OCI-LY7 (cell line): ENCODE measurements at places on chromosomes 16 and 17.

- no peak for DNase-seq
Measured at GRCh38 chr16:46763147-46763546, 15.0 kb upstream of the MYLK3 start.

DNA sequence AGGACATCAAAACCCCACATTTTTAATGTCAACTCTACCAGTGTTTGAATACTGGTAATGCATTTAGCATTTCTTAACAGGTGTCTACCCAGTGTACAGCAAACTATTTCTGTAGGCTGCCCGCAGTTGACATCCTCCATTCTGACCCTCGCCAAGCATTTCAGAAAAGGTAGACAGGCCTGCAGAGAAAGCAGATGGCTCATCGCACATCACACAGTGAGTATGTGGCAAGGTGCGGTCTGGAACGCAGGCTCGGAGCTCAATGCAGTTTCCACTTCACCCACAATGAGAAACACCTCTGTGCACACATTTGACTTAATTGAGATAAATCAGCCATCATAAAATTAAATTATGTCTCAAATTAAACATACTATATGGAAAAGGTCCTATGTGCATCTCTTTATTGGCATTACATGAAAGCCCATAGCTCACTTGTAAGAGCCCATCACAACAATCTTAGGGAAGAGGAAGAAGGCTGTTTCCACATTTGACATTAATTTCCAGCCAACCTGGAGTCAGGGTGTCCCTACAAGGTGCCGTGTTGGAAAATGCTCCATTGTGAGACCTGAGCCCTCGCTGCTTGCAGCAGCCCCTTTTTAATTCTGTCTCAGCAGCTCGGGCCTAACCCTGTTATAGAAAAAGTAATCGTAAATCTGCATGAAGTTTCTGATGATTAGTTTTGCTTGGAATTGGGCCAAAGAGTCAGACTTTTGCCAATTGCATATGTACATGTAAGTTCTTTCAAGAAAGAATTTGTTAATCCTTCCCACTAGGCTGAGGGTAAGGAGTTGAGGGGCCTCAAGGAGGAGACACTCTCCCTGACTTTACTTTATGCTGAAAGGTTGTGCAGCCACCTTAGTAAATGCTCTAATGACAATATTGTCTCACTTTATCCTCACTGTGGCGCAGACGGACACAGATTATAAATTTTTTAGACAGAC, 378.7 kb upstream of the DYNLRB2 start:
- no peak for DNase-seq

DNA sequence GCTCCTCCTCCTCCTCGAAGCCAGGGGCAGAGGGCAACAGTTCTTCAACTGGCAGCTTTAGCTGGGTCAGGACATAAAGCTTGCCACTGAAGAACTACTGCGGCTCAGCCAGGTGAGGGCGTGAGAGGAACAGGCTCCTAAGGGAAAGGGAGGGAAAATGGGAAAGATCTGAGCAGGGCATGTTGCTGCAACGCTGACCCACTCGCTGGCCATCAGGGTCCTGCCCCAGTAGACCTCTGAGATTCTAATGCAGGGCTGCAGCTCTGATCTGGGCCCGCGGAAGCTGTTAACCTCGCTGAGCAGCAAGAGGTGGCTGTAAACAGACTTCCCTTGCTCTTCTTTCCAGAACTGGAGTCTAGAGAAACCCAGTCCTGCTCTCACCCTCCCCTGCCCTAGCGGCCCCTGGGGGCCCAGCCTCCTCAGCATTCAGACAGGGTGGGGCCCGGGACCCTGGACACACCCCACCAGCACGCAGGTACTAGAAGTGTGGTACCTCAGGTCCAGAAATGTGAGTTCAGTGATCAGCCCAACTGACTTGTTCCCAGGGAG, 3.8 kb upstream of the TLCD2 start:
- no peak for DNase-seq

- DNase-seq: no peak
Measured at GRCh38 chr17:58315281-58315711, 13.3 kb downstream of the TSPOAP1 start.

- no peak for DNase-seq
Measured at GRCh38 chr17:34861864-34862263, 99.4 kb downstream of the CCT6B start.

DNA sequence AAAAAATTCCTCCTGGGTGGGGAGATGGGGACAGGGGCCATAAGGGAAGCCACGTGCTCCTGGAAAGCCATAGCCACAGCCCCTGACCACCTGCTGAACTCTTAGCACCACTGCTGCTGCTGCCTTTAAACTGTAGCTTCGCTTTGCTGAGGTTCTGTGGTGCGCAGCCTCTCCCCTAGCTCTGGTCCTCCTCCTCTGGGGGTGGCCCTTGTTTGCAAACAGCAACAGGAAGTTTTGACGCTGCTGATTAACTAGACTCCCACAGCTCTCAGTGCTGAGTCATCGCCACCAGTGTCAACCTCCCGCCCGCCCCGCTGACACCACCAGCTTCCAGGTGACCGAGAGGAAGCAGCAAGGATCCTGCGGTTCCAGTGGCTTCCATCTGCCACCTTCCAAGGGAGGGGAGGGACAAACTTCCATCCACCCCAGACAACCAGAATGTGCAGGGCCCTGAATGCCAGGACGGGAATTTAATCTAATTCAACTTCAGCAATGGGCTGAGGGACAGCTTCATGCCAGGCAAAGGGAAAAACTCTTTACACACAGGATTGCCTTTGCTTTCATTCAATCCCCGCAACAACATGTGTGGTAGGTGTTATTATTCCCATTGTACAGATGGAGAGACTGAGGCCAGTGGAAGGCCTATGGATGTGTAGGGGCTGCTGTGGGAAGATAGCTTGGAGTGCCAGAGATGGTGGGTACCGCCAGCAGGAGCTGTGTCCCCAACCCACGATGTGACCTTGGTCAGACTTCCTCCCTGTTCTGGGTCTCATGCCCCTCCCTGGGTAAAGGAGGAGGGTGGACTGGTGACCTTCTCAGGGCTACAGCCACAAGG, 8.1 kb upstream of the KIFC3 start:
- no peak for DNase-seq

- DNase-seq: no peak
Measured at GRCh38 chr17:7969433-7969832, 33.0 kb upstream of the GUCY2D start.

DNA sequence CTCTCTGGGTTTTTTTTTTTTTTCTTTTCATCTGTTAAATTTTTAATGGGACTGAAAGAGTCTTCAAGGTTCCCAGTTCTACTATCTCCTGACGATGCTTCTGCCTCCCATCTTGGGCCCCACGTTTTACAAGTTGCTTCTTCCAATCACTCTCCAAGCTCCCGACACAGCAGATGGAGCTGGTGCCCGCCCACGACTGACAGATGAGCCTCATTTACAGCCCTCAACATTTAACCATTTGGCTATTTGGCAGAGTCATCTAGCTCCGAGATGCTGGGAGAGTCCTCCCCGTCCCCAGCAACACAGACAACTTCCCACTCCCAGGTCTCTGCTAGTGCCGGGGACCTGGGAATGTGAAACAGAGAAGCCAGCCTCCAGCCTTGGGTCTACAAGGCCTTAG, 276.9 kb downstream of the SHISA9 start:
- no peak for DNase-seq

DNA sequence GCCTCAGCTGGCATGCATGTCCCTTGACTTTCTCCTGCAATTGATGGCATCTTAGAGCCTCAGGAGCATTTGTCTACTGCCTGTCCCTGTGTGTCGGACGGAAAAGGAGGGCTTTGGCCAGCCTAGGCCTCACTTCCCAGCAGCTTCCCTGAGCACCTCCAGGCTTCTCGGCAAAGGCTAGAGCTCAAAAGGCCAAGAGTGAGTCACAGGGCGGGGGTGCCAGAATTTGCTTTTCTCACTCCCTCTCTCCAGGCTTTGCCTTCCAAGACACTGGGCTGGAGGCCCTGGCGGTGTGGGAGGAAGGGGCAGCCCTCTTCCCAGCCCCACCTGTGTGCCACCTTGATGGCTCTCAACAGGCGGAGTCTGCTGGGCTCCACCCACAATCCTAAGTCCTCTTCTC, 107.3 kb upstream of the MAF start:
- no peak for DNase-seq

DNA sequence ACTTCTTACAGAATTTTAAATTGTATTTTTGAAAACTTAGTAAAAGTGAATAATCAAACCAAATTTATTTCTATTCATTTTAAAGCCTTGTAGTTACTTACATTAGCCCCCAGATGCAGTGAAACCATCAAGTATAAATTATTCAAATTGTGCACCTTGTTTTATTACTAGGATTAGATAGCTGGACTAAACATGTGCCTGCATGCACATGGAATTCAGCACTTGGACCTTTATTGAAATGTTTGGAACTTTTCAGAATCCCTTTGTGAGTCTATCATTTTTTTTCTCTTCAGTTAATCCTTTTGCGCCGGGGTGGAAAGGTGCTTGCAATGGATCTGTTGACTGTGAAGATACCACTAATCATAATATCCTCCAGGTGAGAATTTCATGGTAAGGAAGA, 4.7 kb downstream of the ZPBP2 start:
- no peak for DNase-seq

GRCh38 chr17:34307110-34307509, 12.1 kb upstream of the CCL8 start:
- no peak for DNase-seq

- DNase-seq: no peak
Measured at GRCh38 chr16:6068063-6068462, 970.5 kb upstream of the EEF2KMT start.

DNA sequence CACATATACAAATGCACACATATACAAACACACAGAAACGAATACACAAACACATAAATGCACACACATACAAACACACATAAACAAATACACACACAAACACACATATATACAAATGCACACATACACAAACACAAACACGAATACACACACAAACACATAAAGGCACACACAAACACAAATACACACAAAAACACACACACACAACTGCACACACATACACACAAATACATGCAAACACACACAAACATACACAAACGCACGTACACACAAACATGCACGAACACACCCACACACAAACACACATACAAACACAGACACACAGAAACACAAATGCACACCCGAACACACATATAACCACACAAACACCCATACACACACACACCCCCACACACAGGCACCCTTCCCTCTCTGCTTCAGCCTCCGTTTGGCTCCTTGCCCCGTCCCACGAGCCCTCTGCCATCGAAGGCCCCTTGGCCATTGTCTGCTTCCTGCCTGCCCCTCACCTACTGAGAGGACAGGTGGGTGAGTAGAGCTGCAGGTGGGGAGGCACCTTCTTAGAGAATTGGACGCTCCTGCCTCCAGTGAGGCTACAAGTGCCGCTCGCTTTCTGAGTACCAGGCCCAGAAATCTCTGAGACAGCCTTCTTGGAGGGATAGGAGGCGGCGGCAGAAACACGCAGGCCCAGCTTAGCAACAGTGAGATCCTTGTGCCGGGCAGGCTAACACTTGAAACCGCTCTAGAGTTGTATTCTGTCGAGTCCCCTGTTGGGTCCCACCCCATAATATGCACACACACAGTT, 331.2 kb downstream of the FOXL1 start:
- DNase-seq: no peak

DNA sequence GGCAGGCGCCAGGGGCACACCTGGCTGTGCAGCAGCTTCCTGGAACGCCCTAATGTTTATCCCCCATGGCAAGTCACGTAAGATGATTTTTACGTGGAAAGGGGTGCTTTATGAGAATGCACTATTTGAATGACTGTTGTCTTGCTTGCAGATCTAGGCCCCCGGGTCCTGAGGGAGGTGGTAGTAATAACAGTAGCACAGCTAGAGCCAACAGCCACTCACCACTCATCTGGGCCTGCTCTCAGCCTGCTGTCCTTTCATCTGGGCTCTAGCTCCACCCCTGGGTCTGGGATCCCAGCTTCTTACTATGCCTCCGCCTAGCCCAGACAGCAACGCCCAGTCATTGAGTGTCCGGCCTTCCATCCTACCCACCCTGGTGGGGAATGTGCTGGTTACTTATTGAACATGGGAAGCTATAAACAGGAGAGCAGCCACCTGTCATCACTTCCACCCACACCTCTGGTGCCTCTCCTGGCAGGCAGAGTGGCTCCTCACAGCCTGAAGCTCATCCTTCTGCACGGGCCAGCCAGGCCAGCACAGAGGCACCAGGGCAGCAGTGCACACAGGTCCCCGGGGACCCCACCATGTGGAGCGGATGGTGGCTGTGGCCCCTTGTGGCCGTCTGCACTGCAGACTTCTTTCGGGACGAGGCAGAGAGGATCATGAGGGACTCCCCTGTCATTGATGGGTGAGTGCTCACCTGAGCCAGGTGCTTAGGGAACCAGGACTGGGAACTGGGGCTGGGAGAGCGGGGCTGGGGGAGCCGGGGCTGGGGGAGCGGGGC, 16.6 kb downstream of the DPEP1 start:
- no peak for DNase-seq

DNA sequence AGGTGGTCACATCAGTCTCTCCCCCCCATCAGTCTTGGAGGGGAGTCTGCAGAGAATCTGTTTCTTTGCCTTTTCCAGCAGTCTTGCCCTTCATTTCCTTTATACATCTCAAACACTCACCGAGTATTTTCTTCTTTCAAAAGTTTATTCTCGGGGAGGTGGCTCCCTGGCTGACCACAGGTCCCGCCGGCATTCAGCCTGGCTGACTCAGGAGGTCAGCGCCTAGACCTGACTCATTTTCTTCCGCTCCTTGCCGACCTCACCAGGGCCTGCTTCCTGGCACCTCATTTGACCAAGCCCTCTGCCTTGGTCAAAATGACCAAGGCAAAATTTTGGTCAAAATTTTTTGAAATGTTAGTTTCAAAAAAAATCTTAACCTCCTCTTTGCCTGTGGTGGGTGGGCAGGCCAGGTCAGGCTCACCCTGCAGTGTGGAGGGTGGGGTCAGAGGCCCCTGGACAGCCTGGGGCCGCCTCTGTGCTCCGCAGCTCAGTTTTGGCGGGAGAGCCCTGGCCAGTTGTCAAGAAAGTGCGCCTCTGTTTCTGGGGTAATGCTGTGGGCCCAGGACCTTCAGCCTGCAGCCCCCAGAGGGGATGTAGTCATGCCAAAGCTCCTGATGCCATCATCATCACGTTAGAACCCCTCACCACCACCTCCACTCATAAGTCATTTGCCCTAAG, 165.6 kb downstream of the SPECC1 start:
- no peak for DNase-seq

DNA sequence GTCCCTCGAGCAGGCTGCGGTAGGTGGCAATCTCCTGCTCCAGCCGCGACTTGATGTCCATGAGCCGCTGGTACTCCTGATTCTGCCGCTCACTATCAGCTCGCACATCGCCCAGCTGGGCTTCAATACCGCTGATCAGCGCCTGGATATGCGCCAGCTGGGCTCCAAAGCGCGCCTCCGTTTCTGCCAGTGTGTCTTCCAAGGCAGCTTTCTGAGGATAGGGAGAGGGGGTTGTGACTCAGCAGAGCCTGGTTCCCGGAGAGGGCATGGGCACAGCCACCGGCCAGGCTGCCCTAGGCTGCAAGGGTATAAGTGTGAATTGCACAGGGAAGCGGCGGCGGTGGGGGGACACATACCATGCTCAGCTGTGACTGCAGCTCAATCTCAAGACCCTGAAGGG, 4.3 kb downstream of the KRT19 start:
- no peak for DNase-seq

- no peak for DNase-seq
Measured at GRCh38 chr17:79324194-79324593, 249.6 kb downstream of the ENGASE start.
